ENCODE measurements at places on chromosomes 16 and 17. TPM values are rescaled to one million over a fixed set of nuclear protein-coding genes. Genes with fewer than 3 reads are reported as not detected.

The ADCY7 gene
- polyA plus RNA-seq, result 27.9 TPM

The SDR42E2 gene
- polyA plus RNA-seq, result 0.14 TPM

The GPT2 gene
- polyA plus RNA-seq, result 33.3 TPM

The SLC38A8 gene
- polyA plus RNA-seq, result not detected

The TMC7 gene
- 4.1 TPM for polyA plus RNA-seq

The YPEL2 gene
- 18.9 TPM for polyA plus RNA-seq

The CX3CL1 gene
- polyA plus RNA-seq, result 8.6 TPM

The SUMO2 gene
- 716 TPM for polyA plus RNA-seq

DNA sequence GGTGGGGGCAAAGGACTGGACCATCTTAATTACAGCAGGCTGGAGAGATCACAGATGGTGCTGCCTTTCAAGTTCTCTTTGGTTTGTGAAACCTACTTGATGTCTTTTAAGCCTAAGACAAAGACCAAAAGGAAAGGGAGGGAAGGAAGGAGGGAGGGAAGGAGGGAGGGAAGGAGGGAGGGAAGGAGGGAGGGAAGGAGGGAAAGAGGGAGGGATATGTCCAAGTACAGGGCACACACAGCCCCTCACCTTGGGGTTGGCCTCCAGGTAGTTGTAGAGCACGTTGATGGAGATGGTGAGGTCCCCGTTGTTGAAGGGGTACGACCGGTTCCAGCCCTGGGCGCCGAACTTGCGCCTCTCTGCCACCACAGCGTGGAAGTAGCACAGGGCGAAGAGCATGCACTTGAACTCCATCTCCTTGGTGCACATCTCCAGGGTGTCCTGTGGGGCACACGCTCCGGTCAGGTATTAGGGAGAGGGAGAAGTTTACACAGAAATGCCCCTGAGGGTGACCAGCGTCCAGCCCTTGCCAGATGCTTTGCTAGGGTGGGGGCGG lies 55.4 kb downstream of the PGS1 start:
- DNase-seq, result no peak

- no peak for DNase-seq
These were observed 38.4 kb downstream of the CHD9NB start for GRCh38 chr16:53014287-53014686.

GRCh38 chr17:78600181-78600721 lies 23.1 kb upstream of the DNAH17 start:
- DNase-seq, result no peak

DNA sequence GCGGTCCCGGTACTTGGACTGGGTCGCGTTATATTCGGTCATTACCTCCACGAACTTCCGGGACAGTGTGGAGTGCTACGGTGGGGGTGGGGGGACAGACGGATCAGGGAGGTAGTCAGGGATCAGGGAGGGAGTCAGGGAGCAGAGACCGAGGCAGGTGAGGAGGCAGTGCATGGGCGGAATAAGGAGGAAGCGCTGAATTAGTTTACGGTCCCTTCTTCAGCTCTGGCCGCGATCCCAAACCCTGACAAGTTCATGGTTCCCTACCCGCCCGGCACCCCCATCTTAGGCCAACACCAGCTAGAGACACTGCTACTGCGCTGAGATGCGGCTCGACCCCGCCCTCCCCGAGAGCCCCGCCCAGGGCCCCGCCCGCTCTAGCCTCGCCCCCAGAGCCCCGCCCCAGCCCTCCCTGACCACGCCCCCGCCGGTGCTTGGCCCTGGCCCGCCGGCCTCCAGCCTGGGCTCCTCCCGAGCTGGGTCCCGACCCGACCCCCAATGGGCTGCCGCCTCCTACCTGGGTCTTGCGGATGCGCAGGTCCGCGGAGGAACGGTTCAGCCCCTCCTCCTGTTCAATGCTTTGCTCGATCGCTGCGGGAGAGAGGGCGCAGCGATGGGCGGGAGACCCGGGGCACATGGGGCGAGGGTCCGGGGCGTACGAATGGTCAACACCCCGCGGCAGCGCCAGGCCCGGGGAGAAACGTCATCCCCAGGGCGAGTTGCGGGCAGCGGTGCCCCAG lies 12.1 kb downstream of the HSD3B7 start:
- peak; percentile 41 for DNase-seq

DNA sequence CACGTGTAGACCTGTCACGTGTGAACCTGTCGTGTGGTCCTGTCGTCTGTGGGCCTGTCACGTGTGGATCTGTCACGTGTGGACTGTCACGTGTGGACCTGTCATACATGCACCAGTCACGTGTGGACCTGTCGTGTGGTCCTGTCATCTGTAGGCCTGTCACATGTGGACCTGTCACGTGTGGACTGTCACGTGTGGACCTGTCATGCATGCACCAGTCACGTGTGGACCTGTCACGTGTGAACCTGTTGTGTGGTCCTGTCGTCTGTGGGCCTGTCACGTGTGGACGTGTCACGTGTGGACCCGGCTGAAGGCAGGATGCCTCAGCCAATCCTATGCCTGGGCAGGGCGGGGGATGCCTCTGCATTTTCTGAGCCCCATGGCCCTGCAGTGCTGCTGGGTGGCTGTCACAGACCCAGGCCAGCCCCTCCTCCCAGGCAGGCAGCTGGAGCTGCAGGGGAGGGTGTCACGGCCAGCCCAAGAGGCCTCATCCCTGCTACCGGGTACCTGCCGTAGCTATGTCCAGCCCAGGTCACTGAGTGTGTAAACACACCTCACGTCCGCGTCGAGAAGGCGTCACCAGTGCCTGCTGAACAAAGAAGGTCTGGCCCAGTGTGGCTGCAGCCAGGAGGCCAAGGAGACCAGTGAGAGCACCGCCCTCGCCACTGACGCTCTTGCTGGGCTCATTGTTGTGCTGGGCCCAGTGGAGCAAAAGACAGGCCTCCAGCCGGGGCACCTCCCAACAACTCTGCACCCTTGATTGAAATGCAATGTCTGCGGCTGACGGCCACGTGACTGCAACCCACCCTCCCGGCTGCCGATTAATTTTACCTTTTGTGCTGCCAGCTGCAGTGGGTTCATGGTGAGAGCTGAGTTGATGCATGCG lies 18.6 kb upstream of the ACSF3 start:
- no peak for DNase-seq

GRCh38 chr17:77214328-77214727 lies 73.6 kb downstream of the SEC14L1 start:
- no peak for DNase-seq

GRCh38 chr16:66131156-66131807 lies 235.2 kb upstream of the CDH5 start:
- no peak for DNase-seq

DNA sequence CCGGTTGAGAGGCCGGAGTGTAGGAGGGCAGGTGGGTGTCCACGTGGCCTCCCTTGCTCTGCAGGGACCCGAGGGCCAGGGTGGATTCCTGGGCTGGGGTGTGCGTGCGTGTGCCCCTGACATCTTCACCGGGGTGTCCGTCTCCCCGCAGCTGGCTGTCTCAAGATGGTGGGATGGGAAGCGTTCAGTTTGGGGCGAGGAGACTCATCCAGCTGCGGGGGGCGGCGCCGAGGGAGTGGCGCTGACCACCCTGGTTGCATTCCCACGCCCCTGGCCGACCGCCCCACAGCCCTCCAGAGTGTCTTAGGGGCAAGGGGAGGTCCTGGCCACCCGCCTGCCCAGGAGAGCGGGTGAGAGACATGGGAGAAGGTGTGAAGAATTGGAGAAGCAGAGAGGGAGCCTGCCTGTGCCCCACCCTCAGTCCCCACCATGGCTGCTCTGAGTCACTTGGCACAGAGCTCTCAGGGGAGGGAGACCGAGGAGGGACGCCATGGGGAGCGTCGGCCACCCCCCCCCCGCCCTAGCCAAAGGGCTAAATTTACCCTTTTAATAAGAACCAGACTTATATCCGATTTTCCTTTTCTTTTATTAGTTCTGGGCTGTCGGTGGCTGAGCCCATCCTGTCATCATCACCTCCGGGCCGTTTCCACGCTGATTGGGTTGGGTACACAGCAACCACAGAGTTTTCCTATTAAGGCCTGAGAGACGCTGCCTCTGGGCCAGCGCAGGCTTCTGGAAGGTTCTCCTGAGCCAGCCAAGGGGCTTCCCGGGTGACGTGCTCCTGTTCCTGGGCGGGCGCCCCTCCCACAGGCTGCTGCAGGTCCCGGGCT lies 22.0 kb downstream of the BAHCC1 start:
- no peak for DNase-seq

DNA sequence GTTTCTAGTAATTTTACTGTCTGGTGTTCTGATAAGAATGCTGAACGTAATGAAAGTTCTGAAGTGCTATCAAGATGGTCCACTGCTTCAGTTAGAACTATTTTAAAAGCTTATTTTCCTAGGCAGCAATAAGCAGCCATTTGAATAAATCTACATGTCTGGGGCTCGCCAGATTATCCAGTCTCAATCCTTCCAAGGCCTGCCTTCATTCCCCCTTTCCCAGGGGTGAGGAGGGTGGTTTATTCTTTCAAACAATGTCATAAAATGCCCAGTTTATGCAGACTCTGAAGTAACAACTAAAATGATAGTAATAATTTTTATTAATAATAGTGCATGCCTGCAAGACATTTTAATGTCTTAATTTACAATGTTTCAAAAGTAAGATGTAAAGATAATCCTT lies 2.4 kb downstream of the CDH11 start:
- DNase-seq, result no peak

DNA sequence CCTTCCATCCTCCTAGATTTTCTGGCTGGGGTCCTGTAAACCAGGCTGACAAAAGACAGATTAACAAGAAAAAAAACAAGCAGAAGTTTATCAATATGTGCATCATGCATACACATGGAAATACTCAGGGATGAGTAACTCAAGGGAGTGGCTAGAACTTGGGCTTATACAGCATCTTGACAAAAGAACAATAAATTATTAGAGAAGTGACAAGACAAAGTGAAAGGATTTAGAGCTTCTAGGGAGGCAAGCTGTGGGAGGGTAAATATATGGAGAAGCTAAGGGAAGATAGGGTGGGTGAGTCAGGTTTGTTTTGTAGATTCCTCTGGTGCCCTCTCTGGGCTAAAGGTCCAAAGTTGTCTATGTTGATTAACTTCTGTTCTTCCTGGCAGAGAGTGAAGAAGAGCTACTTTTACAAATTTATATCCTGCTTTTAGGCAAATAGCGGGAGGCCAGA lies 48.0 kb upstream of the NDRG4 start:
- no peak for DNase-seq

GRCh38 chr17:82096709-82097183 lies 1.3 kb downstream of the FASN start:
- no peak for DNase-seq

DNA sequence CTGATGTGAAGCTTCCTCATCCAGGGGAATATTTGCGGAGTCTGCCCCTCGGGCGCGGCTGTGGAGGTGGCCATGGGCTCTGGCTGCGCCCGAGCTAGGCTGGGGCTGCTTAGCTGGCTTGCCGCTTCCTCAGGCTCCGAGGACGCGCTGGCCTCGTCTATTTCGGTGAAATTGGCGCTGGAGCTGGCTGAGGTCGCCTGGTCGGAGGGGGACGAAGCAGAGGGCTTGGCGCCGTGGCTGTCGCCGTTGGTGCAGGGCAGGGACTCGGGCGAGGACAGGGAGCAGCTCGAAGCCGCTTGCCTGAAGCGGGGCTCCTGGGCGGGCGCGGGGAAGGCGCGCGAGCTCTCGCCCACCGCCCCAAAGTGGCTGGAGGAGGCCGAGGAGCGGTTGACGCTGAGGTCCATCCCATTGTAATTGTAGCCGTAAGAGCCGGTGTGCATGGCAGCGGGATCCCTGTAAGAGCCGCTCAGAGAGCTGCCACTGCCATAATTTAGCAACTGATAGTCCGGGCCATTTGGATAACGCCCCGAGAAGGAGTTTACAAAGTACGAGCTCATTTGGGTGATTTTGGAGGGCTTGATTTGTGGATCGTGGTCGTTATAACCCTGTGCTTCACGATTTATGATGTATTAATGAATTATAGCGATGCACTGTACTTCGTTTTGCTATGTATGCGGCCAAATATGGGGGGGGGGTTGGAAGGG lies at the start of gene HOXB5:
Gene HOXB5 (minus strand): TSS at position 654 of the 704 bp plus-strand sequence. CDS start 97 bp downstream, at position 557.
- no peak for DNase-seq

DNA sequence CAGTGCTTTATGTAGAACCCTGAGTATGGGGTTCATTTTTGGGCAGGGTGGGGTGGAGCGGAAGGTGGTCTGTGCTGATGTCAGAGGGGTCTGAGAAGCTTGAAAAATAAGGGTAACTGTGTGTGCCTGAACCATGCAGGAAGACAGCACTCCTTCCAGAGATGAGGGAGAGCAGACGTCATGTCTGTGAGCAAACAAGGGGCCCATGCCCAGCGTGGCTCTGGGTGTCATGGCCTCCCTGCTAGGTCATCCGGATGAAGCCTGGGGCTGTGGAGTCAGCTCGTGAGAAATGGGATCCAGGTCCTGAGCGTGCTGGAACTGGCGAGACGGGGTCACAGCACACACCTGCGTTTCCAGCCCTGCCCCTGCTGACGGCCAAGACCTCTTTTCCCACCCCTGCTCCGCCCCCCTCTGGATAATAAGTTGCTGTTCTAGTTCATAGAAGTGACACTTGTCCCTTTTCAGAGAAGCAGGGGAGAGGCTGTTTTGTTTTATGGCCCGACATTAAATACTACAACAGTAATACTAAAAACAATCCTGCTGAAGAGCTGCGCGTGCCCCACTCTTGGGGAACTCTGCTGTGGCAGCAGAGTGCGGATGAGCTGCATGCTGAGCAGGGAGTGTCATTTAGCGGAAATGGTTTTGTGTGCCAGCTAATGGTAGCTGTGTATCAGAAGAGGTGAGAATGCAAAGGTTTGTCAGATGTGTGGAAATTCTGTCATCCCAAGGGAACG lies 92.6 kb downstream of the RPTOR start:
- no peak for DNase-seq

DNA sequence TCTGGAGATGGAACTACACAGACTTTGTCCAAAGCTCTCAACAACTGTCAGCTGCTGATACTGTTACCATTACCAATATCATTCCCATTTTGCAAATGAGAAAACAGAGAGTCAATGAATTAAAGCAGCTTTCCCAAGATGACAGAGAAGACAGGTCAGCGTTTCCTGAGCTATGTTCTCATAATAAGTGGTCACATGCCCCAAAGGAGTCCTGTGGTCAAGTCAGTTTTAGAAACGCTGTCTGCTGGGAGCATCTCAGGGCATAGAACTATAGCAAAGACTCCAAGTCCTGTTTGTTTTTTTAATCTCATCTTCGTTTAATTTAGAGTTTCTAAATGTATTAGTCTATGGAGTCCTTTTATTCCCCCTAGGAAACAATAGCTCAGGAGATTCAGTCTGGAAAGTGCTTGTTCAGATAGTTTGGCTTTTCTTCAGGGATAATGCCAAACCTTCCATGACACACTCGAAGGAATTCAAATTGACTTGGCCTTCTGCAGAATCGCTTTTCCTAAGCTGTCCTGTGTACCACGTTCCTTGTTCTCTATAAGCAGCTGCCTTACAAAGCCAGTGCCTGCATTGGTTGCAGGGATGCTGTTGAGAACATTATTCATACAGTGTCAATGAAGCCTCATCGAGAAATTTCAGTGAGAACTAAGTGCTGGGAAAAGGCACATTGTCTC lies 12.1 kb downstream of the CCDC42 start:
- DNase-seq, result no peak
